ENCODE measurements at places on chromosomes 4 and X.

DNA sequence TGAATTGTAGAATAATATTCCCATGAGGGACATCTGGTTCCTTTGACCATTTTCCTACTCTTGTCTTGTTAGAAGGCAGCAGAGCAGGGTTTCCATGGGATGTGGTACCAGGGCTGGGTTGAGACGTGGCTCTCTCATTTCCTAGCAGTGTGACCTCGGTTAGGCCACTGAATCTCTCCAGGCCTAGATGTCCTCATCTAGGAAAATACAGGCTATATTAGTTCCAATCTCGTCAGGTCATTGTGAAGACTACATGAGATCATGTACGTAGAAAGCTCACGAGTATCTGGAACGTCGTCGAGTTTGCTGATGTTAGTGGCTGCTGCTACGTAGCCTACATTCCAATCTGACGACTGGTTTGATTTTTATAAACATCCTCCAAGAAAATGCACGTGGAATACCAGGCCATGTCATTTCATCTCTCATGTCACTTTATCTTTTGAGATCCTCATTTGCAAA is 278.2 kb upstream of the GATB start:
- no peak for DNase-seq

GRCh38 chrX:123713434-123713833 is 19.4 kb downstream of the THOC2 start:
- DNase-seq, result no peak

- DNase-seq, result peak; percentile 18
Measured at GRCh38 chrX:81120936-81121371, 80.8 kb downstream of the HMGN5 start.

- no peak for DNase-seq
Measured at GRCh38 chrX:4550018-4550417, 836.6 kb upstream of the PRKX start.

DNA sequence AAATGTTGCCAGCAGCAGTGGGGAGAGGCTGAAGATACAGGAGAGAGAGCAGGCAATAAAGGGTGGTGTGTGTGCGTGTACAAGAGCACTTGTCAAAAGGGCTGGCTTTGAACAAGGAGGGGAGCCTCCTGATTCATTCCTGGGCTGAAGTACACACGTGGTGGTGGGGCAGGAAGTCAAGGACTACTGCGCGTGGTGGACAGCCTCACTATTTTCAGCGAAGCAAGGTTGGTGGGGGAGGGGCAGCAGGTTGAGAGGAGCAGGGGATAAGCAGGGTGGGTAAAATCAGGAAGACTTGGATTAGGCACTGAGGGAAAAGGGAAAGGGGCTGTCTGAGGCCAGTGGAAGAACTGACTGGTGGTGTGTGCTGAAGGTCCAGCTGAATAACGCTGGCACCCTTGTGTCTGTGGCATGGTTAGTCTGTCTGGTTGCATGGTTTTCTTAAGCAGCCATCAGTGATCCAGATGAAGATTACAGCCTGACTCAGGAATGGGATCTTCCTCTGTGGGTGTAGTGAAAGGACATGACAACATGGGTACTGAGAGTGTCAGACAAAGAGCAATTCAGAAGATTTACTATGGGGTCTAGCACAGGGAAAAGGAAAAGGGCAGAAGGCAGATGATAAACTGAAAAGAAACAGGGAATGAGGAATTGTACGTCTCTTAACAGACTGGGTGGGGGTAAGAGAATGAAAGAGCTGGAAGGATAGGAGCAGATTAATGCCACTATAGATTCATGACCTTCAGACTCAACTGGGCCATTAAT is 149.8 kb downstream of the CHM start:
- DNase-seq, result no peak

DNA sequence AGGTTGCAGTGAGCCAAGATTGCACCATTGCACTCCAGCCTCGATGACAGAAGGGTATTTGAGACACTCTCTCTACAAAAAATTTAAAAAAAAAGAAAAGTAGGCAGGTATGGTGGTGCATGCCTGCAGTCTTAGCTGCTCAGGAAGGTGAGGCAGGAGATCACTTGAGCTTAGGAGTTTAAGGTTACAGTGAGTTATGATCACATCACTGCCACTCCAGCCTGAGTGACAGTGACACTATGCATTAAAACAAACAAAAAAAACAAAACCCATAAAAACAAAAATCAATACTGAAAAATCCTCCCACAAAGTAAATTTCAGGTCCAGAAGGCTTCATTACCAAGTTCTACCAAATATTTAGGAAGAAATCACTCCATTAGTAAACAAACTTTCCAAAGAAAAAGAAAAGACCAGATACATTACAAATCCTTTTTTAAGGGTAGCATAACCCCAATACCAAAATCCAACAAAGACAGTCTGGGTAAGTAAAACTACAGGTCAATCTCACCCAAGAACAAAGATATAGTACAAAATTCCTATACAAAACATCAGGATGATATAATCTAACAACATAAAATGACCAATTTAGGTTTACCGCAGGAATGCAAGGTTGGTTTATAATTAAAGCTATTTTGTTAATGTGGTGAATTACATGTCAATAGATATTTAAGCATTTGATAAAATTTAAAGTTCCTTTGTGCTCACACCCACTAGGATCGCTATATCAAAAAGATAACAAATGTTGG is 11.7 kb downstream of the NELFA start:
- no peak for DNase-seq

GRCh38 chr4:156291317-156291716 is 337.7 kb upstream of the CTSO start:
- DNase-seq, result no peak

DNA sequence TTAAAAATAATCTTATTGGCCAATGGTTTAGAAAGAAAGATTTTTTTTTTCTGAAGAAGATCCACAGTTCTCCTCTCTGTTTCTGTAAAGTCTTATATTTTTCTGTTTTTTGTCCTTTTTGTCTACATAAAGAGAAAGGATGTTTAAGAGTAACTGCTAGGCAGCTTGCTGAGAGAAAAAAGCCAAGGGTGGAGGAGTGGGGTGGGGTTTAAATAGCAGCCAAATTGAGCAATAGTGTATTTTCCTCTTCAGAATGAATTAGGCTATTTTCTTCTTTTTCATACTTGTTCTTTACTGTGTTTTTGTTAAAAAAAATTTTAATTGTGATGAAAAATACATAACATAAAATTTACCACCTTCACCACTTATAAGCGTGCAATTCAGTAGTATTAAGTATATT is 224.6 kb downstream of the SOWAHB start:
- no peak for DNase-seq

DNA sequence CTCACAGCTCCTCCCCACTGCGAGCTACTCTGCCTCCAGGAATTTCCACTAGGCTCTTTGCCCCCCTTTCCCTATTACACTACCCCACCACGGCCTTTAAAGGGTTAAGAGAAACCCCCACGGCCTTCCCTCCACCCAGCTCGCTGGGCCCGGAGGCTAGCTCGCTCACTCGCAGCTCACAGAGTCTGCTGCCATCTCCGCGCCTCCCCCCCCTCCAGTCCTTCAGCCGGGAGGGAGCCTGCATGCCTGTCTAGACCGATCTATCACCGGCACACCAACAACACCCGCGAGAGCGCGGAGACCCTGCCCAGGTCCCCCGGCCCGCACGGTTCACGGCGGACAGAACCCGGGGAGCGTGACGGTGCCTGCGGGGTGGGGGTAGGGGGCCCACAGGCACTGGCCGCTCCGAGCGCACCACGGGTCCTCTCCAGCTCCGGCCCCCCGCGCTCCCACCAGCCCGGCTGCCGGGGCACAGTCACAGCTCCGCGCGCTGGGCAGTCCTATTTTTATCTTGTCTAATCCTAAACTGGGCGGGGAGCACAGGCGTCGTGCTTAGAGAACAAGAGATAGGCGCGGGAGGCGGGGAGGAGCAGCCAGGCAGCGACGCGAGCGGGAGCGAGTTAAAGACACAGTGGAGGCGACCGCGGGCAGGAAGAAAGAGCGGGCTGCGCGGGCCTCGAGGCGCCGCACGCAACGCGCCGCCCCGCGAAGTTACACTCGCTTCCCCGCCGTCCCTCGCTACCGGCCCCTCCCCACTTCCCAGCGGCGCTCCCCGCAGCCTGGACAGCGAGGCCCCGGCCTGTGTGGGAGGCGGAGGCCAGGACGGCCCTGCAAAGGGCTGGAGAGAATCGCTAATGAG is 3.5 kb downstream of the BCOR start:
- DNase-seq, result no peak

DNA sequence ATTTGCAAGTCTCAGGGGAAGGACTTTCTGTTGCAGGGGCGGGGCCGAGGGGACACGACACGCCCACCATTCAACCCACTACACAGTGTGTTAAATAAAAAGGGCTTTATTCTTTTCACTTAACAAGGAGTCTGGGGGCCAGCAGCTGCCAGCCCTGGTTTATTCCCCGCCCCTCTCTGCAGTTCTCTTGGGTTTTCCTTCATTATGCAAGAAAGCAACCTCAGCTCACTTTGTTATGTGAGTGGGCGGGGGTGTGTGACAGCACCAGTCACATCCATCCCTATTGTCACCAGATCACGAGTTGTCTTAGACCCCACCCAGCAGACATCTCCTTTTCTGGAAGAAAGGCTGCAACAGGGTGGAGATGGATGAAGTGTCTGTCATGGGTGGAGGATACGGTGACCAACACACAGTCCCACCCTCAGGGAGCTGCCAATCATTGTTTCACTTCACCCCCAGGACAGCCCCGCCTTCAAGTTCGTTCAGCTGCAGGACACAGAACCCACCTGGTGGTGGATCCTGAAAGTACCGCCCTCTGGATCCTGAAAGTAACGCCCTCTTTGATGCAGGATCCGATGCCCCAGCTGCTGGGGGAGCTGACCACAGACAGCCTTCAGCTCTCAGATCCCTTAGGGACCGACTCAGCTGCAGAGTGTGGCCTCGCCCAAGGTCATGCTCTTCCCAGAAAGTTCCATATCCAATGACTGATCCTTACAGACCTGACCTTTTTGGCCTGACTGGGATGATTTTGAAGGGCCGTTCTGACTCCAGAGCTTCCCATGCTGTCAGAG is 79.6 kb downstream of the SMIM20 start:
- no peak for DNase-seq

DNA sequence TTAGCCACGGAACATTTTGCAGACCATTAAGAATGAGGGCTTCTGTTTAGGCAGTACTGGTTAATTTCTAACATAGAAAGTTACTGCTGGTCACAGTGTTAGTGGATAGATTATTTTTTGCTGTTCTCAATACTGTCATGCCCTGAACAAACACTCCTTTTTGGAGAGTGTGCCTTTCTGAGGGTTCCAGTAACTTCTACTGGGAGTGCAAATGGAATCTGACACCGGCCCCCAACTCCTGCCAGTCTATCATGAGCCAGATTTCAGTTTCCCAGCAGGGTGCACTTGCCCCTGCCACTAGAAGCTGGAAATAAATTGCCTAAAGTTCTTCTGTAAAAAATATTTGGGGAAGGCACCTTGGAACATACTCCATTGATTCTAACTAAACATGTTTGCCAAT is 224.4 kb upstream of the GPC4 start:
- no peak for DNase-seq

DNA sequence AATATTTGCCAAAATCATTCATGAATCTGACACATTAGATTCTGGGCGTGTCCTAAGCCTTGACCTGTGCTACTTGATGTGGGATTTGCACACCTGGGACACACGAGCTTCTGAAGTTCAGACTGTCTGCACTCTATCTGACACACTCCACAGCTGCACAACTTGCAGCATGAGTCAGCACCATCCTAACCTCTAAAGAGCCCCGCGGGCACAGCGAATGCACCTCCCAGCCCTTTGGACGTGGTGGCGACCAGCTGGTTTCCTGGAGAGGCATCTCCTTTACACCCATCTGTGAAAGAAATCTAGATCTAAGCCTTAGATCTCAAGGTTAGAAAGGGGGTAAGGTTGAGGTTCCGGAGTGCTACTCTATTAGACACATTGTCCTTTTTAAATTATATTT is 69.2 kb downstream of the SORBS2 start:
- DNase-seq, result no peak

- DNase-seq, result no peak
Measured at GRCh38 chrX:15680401-15680800, 15.8 kb upstream of the CLTRN start.

- DNase-seq, result no peak
Measured at GRCh38 chr4:121554382-121554781, 142.4 kb downstream of the ANXA5 start.

GRCh38 chr4:18529482-18529881 is 507.9 kb upstream of the LCORL start:
- DNase-seq, result no peak

DNA sequence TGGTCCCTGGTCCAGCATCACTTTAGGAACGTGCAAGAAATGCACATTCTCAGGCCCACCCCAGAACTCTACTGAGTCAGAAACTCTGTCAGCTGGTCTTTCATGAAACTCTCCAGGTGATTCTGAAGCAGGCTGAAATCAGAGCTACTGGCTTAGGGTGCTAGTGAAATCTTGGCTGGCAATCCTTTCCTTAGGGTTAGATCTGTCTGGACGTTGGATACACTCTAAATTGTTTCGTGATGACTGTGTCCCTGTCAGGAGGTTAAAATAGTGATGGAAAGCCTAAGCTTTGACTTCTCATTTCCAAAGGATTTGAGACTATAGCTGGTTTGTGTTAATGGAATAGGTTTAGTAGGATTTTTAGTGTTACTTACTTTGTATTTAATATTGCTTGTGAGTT is 99.1 kb downstream of the ARHGAP10 start:
- no peak for DNase-seq

DNA sequence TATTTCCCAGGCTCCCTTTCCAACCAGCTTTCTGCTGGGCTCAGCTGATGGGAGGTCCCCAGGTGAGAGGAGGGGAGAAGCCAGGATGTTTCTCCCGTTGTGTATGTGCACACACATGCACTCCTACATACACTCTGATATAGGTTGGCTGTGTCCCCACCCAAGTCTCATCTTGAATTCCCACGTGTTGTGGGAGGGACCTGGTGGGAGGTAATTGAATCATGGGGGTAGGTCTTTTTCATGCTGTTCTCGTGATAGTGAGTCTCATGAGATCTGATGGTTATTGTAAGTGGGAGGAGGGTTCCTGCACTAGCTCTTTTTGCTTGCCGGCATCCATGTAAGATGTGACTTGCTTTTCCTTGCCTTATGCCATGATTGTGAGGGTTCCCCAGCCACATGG is 11.7 kb upstream of the HTRA3 start:
- DNase-seq, result no peak
